ENCODE measurements at places on chromosomes 6 and 20.

DNA sequence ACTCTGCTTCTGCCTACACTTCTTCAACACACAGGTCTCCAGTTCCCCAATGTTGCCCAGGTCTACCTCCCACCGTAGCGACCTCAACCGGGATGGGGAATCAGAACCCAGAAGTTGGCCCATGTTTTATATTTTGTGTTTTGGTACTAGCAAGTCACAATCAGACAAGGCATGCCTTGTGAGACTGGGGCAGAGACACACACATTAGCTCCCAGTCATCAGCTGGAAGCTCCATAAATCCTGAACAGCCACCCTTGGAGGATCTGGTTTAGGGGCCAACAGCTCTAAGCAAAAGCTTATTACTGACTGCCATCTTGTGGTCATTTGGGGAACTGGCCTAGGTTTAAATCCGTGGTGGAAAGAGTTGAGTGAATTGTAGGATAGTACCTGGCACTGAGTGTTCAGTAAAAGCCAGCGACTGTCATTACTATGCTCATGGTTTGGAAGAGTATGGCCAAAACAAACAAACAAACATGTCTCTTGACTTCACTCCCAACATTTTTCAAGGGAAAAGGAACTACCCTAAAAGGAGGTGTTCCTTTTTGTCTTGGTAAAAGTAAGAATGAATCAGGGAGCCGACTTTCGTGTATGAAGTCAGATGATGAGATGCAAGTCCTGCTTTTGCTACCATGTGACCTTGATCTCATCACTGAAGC, 40.5 kb downstream of the PIM1 start:
- DNase-seq = peak; percentile 87

GRCh38 chr20:61706259-61706961, 359.3 kb downstream of the TAF4 start:
- no peak for DNase-seq

DNA sequence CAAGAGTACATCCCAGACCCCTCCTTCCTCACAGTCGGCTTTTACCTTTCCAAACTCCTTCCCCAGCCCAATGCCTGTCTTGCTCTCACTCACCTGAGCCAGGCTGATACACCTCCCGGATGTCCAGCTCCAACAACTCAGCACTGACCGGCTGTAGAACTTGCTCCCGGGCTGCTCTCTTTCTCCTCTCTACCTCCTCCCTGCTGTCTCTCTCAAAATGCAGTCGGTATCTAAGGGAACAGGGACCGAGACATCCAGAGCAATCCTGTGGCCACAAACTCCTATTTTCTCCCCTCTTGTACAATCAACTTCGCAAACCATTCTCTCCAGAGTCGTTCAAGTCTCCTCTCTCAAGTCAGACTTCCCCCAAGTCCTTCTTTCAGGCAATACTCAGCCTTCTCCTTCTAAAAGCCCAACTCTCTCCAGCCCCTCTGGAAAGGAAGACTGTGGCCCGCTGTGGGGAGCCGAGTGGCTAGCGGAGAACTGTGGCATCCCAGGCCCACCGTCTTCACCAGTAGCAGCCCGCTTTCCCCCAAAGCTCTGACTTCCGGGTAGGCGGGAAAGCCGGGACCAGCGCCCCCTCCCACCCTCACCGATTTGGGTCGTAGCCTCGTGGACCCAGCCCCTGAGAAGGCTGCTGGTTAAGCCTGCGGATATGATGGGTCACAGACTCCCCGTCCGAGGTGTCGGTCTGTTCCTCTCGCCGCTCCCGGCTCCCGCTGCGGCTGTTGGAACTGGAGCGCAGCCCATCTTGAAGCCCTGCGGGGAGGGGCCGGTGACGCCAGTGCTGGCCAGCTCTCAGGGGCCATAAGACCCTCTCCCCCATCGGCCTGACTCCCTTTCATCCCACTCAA, 1.1 kb downstream of the GNL1 start:
- peak; percentile 31 for DNase-seq

GRCh38 chr6:155444952-155445903, 10.4 kb downstream of the NOX3 start:
- DNase-seq = no peak

DNA sequence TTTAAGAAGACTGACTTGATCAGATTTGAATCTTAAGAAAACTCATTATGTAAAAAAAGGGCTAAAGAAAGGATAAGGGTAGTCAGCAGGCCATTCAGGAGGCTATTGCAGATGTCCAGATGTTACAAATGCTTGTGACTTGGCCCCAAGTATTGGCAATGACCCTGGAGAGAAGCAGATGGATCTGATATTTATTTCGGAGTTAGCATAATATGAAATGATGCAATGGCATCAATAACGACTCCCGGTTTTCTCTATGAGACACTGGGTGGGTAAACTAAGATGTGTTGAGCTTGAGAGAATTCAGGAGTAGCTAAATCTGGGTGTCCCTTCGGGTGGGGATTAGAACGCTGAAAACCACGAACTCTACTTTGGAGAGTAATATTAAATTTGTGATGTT, 149.7 kb downstream of the LAMA2 start:
- peak; percentile 69 for DNase-seq

DNA sequence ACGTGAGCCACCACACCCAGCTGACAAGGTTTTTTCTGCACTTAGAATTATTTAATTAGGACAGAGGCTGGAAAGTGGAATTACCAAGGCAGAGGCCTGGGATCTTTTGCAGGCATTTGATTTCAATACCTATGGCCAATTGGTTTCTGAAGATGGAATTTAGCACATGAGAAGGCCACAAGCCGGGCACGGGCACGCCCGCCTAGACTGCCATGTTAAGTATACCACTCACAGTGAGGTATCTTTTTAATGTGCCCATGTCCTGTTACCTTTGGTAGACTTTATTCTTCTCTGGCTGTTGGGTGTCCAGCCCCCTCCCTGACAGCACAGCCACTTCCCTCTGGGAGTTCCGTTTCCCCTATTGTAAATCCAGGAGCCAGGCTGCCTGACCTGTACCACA, 18.0 kb upstream of the TAF8 start:
- DNase-seq = no peak
